ENCODE measurements at places on chromosomes 11 and 22.

- DNase-seq = no peak
- H3K27me3 ChIP-seq = no peaks in the 10 kb centered on the region
- no peak overlapping the region for H3K4me3 ChIP-seq
- no peaks in the 10 kb centered on the region for H3K4me1 ChIP-seq
Measured at GRCh38 chr11:10784232-10785145, 24.2 kb downstream of the EIF4G2 start.

- no peak for DNase-seq
- no peaks in the 10 kb centered on the region for H3K27me3 ChIP-seq
- H3K4me1 ChIP-seq = no peaks in the 10 kb centered on the region
- no peak overlapping the region for H3K27ac ChIP-seq
- no peaks in the 10 kb centered on the region for H3K36me3 ChIP-seq
- H3K4me3 ChIP-seq = no peak overlapping the region
Measured at GRCh38 chr11:60111793-60112192, 23.3 kb downstream of the MS4A2 start.

DNA sequence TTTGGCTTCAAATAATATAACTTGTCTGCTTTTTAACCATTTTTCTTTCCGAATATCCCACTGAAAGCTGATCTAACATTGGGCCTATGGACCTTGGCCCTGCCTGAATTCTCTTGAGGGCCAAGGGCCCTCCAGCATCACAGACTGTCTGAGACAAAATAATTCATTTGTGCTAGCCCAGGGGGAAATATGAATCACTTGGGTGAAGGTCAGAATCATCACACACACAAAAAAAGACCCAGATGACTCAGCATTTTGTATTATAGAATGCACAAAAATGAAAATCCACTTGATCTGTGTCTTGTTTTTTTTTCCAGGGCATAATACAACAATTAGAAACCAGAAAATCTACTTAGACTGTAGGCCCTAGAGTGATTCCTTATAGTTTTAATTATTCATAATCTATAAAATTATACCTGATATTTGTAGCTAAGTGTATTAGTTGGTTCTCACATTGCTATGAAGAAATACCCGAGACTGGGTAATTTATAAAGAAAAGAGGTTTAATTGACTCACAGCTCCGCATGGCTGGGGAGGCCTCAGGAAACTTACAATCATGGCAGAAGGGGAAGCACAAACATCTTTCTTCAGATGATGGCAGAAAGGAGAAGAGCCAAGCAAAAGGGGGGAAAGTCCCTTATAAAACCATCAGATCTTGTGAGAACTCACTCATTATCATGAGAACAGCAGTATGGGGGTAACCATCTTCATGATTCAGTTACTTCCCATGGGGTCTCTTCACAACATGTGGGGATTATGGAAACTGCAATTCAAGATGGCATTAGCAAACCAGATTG is 15.6 kb upstream of the RDX start:
- peaks cover 22% of the 10 kb centered on the region for H3K4me1 ChIP-seq
- H3K4me3 ChIP-seq = no peak overlapping the region
- H3K36me3 ChIP-seq = no peaks in the 10 kb centered on the region
- H3K27ac ChIP-seq = peak overlapping the region; percentile 66

- no peak overlapping the region for H3K27ac ChIP-seq
- peaks cover 59% of the 10 kb centered on the region for H3K36me3 ChIP-seq
- H3K27me3 ChIP-seq = no peaks in the 10 kb centered on the region
- H3K4me1 ChIP-seq = no peaks in the 10 kb centered on the region
- no peak overlapping the region for H3K4me3 ChIP-seq
- peak; percentile 88 for DNase-seq
Measured at GRCh38 chr11:765025-765801, 12.1 kb downstream of the GATD1 start.

DNA sequence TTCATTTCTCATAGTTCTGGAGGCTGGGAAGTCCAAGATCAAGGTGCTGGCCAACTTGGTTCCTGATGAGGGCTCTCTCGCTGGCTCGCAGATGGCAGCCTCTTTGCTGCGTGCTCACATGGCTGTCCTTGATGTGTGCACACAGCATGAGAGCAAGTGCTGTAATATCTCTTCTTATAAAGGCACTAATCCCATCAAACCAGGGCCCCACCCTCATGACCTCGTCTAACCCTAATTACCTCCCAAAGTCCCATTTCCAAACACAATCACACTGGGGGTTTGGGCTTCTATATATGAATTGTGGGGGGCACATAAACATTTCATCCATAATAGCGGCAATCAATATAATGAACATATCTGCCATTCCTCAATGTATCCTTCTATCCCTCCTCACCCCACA is 1062.1 kb downstream of the BRD1 start:
- no peaks in the 10 kb centered on the region for H3K27me3 ChIP-seq
- no peak overlapping the region for H3K27ac ChIP-seq
- H3K4me3 ChIP-seq = no peak overlapping the region
- no peaks in the 10 kb centered on the region for H3K4me1 ChIP-seq
- H3K36me3 ChIP-seq = no peaks in the 10 kb centered on the region

GRCh38 chr11:129728581-129728980 is 87.1 kb upstream of the TMEM45B start:
- no peaks in the 10 kb centered on the region for H3K36me3 ChIP-seq
- no peak overlapping the region for H3K27ac ChIP-seq
- DNase-seq = no peak

GRCh38 chr22:36435516-36436415 is 45.7 kb downstream of the TXN2 start:
- peak; percentile 87 for DNase-seq
- no peaks in the 10 kb centered on the region for H3K27me3 ChIP-seq
- peaks cover 66% of the 10 kb centered on the region for H3K4me1 ChIP-seq
- H3K4me3 ChIP-seq = no peak overlapping the region

DNA sequence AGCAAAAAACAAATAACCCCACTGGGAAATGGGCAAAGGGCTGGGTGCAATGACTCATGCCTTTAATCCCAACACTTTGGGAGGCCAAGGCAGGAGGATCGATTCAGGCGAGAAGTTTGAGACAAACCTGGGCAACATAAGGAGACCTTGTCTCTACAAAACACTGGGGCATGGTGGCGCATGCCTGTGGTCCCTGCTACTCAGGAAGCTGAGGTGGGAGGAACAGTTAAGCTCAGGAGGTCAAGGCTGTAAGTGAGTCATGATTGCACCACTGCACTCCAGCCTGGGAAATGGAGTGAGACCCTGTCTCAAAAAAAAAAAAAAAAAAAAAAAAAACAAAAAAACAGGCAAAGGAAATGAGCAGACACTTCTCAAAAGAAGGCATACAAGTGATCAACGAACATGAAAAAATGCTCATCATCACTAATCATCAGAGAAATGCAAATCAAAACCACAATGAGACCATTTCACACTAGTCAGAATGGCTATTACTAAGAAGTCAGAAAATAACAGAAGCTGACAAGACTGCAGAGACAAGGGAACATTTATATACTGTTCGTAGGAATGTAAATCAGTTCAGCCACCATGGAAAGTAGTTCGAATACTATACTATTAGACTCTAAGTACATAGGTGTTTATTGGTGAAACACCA is 48.2 kb upstream of the SMCO4 start:
- DNase-seq = no peak
- no peaks in the 10 kb centered on the region for H3K36me3 ChIP-seq
- no peak overlapping the region for H3K27ac ChIP-seq
- no peak overlapping the region for H3K4me3 ChIP-seq
- H3K27me3 ChIP-seq = no peaks in the 10 kb centered on the region

DNA sequence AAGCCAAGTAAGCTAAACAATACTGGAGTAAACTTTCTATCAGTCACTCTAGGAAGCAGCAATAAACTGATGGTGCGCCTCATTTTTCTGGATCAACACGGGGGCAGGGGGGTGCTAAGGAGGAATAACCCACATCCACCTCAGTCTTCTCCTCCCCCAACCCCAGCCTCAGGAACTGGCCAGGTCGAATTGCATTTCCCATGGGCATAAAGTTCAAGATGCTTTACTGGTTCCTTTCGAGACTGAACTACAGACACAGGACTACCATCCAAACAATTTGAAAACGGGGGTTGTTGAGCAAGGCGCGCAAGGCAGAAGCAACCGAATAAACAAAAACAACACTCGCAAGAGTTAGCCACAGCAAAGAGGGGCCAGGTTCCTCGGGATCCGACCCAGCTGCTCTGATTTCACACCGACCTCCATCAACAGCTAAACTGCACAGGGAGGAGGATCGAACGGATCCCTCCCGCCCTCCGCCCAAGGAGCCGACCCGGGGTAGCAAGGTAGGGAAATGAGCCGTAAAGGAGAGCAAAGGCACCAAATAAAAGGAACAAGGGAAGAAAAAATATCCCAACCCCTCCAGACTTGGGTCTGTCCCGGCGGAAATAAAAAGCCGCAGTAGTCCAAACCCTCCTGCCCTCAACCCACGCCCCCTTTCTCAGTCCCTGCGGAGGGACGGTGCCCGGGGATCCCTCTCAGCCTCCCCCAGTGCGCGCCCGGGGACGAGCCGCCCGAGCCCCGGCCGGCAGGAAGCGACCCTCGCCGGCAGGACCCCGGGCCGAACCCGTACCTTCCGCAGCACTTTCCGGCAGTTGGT is 801 bp downstream of the SESN3 start:
- DNase-seq = peak; percentile 68
- peak overlapping the region; percentile 82 for H3K4me3 ChIP-seq
- peak overlapping the region; percentile 73 for H3K27ac ChIP-seq

DNA sequence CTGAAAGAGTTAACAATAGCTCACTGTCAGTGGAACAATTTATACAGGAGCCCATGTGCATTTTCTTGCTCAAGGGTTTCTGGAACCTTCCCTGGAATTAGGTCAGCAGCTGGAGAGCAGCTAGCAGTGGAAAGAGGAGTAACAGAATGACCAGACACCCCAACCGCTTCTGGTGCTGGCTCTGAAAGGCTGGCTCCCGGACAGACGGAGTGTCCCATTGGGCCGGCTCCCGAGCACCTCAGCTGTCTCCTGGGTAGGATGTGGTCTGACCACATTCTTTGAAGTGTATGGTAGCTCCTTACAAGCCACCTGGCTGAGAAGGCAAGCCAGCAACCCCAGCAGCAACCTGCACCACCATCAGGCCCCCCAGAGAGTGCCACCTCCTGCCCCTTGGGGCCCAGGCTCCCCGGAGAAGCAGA is 44.7 kb downstream of the ABTB2 start:
- no peak overlapping the region for H3K4me3 ChIP-seq
- no peaks in the 10 kb centered on the region for H3K27me3 ChIP-seq
- no peaks in the 10 kb centered on the region for H3K4me1 ChIP-seq
- DNase-seq = no peak
- H3K36me3 ChIP-seq = no peaks in the 10 kb centered on the region

DNA sequence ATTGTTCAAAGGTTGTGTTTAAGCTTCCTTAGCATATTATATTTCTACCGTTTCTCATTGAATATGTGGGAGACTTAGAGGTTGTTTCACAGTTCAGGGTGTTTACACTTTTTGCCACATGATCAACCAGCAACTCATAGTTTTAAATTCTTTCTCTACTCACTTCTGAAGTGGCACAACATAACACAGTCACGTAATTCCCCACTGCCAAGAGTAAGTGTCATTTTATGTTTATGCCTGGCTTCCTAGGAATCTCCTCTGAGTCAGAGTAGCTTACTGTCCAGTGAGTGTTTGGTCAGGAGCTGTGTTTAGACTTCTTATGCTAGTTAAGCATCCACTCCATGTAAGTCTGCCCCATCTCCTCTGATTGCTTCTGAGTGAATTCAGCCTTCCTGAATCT is 520.8 kb upstream of the KIRREL3 start:
- no peaks in the 10 kb centered on the region for H3K27me3 ChIP-seq
- no peak for DNase-seq
- no peak overlapping the region for H3K27ac ChIP-seq

DNA sequence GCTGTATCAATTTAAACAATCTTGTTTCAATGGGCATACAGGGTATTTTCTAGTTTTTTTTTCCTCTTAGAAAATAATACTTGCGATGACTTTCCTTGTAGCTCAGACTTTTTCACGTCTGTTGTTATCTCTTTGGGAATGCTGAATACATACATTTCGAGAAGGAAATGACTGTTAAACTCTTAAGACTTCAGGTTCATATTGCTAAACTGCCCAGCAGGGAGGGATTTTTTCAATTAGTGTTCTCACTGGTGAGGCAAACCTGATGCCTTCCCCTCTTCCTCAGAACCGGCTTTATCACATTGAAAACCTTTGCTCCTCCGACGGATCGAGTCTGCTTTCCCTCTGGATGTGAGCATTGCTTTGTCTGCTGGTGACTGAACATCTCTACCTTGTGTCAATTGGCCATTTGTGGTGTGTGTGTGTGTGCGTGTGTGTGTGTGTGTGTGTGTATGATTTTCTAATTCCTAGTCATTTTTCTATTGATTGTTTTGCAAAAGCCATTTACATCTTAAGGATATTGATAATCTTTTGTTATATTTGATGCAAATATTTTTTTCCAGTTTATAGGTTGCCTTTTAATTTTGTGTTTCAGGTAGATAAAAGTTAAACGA is 6.6 kb downstream of the NEAT1 start:
- peak overlapping the region; percentile 100 for H3K27ac ChIP-seq
- H3K4me3 ChIP-seq = no peak overlapping the region
- DNase-seq = no peak
- peaks cover 79% of the 10 kb centered on the region for H3K4me1 ChIP-seq
- H3K36me3 ChIP-seq = peaks cover 82% of the 10 kb centered on the region

- H3K4me3 ChIP-seq = no peak overlapping the region
- H3K36me3 ChIP-seq = no peaks in the 10 kb centered on the region
- H3K27ac ChIP-seq = no peak overlapping the region
- H3K4me1 ChIP-seq = no peaks in the 10 kb centered on the region
- no peaks in the 10 kb centered on the region for H3K27me3 ChIP-seq
- no peak for DNase-seq
Measured at GRCh38 chr11:28169816-28170215, 61.6 kb downstream of the METTL15 start.

- no peak overlapping the region for H3K27ac ChIP-seq
- no peaks in the 10 kb centered on the region for H3K27me3 ChIP-seq
- H3K4me3 ChIP-seq = no peak overlapping the region
- no peaks in the 10 kb centered on the region for H3K4me1 ChIP-seq
Measured at GRCh38 chr11:83409891-83410290, 123.7 kb upstream of the CCDC90B start.

GRCh38 chr22:49561338-49561737 is 266.3 kb downstream of the BRD1 start:
- H3K4me1 ChIP-seq = no peaks in the 10 kb centered on the region
- H3K27me3 ChIP-seq = no peaks in the 10 kb centered on the region
- H3K36me3 ChIP-seq = no peaks in the 10 kb centered on the region
- DNase-seq = no peak

DNA sequence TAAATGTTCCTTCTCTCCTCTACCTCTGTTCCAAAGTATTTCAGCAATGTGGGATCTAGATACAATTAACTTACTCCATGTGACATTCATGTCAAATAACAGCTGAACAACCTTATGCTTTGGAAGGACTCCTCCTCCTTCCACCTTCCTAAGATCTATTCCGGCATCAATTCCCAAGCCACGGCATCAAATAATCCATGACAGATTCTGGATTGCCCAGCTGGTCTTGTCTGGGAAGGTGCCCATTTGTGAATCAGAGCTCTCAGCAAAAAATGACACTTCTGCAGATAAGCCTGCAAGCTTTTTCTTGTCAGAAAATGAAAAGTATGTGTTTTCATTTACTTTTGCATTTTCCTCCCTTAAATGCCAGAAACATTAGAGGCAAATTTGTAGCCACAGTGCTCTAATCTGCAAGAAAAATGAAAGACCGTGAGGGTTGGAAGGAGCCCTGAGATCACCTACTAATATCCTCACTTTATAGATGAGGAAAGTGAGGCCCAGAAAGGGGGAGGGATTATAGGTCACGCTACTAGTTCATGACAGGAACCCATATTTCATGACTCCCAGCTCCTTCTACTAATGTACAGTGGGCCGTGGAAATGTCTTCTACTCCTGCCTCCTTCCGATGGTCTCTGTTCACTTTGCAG is 124.0 kb downstream of the ME3 start:
- no peak for DNase-seq
- no peaks in the 10 kb centered on the region for H3K27me3 ChIP-seq
- H3K4me3 ChIP-seq = no peak overlapping the region
- peaks cover 15% of the 10 kb centered on the region for H3K4me1 ChIP-seq
